ENCODE measurements at places on chromosomes 1 and 21.

DNA sequence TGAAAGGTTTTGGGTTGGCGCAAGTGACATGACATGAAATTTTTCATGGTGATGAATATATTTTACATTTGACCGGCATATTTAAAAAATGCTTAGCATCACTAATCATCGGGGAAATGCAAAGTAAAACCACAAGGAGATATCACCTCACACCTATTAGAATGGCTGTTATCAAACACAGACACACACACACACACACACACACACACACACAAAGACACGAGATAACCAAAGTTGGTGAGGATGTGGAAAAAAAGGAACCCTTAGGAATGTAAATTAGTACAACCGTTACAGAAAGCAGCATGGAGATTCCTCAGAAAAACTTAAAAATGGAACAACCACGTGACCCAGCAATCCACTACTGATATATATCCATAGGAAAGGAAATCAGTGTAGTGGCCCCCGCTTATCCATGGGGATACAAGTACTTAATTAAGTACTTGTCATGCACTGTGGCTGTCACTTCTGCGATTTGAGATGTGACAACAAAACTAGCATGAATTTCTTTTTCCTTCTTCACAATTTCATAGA lies 15.9 kb upstream of the PRELP start:
- DNase-seq = no peak

- no peak for DNase-seq
Measured at GRCh38 chr21:46035809-46036695, 54.5 kb downstream of the COL6A1 start.

DNA sequence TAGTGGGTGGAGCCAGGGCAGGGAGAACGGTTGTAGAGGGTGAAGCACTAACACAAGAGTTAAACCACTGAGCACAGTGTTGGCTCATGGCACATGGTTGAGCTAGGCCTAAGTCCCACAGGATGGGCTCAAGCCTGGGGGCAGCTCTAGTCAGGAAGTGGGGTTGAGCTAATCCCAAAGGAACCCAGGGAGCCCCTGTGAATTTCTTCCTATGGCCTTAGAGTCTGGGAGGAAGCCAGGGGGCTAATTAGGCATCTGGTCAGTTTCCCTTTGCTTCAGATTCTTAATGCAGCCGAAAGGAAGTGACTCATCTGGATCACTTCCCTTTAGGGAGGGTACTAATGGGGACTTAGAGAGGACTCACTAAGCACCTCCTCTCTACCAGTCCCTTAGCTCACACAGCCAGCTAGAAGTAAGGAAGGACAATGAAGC lies 10.1 kb downstream of the CFAP45 start:
- DNase-seq = peak; percentile 29

DNA sequence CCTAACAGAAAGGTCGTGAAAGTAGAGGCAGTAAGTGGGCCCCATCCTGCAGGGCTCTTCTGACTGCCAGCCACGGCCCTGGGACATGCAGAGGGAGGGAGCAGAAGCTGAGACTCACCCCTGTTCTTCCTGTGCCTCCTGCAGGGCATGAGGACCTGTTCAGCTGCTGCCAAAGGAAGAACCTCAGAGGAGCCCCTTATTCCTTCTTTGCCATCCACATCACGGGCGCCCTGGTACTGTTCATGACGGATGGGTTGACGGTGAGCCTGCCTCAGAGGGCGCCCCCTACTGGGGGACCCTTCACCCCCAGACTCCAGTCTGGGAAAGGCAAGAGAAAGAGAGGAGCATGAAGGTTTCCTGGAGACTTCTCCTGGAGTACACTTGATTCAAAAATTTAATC lies 47.1 kb downstream of the ELK4 start:
- peak; percentile 11 for DNase-seq

GRCh38 chr1:201766131-201766866 lies 62.7 kb upstream of the IPO9 start:
- no peak for DNase-seq

All from activated CD4-positive, alpha-beta T cell treated with anti-CD3 and anti-CD28 coated beads, Interleukin-2, Interleukin-6, amounts not matched to agents 100 ng/mL and 50 ng/mL, durations not matched to agents 16 hours and 8 hours (primary cell).